ENCODE measurements at places on chromosomes 4 and X. TPM values are rescaled to one million over a fixed set of nuclear protein-coding genes. Genes with fewer than 3 reads are reported as not detected.
A peak's percentile ranks its signal among the peaks of the same experiment; 100 is the strongest.

DNA sequence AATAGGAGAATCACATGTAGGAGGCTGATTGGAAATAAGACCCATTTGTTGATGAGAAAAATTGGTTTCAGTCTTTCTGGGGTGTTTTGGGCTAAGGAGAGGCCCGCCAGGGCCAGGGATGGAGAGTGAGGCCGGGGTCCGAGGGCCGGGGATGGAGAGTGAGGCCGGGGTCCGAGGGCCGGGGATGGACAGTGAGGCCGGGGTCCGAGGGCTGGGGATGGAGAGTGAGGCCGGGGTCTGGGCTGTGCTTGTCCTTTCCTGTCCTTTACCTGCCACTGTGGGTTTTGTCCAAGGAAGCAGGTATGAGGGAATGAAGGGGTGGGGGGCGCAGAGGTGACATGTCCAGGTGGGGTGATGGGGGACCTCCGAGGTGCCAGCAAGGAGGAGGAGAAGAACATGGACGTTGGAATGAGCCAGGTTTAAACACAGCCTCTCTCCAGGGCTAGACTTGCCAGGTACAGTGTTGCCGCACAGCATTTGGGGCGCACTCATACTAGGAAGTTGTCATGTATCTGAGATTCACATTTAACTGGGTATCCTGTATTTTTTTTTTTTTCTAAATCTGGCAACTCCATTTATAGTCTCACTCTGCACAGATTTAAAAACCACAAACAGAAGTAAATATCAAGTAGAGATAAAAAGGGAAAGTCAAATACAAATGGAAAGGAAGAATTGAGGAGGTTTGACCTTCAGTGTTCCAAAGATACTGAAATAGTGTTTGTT lies 8.8 kb downstream of the RGS12 start:
- DNase-seq, result no peak

DNA sequence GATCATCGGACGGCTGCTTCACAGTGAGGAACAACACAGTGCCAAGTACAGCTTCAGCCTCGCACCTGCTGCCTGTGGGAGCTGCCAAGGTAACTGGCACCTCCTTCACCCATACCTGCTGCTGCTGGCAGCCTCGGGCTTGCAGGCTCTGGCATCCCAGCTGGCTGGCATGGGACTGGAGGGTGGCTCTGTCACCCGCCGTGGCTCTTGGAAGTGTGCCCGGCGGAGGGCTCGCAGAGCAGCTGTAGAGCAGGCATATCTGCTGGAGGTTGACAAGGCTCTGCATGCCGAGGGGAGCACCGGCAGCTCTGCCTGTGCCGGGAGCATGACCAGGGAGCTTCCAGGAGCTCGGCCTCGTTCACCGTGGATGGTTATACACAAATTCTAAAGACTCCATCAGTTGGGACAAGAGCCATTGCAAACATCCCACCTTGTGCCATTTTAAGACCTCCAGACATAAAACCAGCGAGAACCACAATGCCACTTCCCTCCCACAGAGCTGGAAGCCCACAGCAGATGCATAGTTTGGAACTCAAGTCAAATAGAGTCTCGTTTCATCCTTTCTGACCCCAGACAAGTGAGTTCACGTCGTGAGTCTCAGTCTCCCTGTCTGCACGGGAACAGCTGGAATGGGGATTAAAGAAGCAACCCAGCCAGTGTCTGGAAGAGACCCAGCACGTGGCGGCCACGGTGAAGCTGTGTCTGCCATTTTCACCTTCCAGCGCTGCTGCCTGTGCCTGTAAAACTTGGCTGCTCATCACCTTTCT lies 84.3 kb upstream of the PSAPL1 start:
- DNase-seq, result no peak

DNA sequence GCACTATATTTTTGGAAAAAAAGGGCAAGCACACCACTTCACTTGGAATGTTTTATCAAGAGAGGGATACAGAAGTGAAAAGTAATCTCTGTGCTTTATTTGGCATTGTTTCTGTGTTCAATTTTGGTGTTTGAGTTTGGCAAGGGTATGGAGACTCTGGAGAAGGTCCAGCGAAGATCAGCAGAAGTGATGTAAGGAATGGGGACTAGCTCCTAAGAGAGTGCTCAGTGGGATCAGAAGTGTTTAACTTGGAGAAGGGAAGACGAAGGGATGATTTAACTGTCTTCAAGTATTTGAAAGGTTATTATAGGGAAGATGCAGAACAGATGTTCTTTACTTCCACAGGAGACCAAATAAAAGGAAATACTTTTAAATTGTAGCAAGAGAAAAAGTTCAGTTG lies 74.3 kb downstream of the CFAP299 start:
- no peak for DNase-seq

GRCh38 chrX:153442463-153442862 lies 3.4 kb downstream of the TREX2 start:
- no peak for DNase-seq

DNA sequence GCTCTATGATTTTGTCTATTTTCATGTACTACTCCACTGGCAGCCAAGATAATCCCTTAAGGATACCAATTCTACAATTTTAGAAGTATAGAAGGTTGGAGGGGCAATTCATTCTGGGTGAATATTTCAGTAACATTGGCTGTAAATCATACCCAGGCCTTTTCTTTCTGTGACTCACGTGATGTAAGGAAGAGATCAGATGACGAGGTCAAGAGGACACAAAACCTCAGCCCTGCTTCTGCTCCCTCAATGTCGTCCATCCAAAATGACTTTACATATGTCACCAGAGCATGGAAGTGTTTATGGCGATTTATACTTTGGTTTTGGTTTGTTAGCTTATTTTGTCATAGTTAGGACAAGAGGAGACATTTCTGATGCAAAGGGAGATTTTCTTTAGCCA lies 70.7 kb upstream of the SLC4A4 start:
- no peak for DNase-seq

- DNase-seq, result peak; percentile 31
These were observed 2.6 kb downstream of the SLC25A31 start for GRCh38 chr4:127732623-127733328.

DNA sequence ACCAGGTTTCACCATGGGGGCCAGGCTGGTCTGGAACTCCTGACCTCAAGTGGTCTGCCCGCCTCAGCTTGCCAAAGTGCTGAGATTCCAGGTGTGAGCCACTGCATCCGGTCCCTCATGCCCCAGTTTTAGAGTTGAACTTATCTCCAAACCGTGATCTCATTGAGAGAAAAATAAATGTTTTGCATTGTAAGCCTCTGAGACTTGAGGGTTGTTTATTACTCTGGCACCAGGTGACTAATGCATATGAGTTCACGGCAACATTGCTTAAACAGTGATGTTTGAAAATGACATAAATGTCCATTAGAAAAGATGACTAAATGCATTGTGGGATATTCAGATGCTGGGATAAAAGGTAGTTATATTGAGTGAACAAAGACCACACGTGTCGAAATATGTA lies 22.9 kb upstream of the FAT1 start:
- no peak for DNase-seq

- DNase-seq, result no peak
These were observed 359.2 kb downstream of the CCSER1 start for GRCh38 chr4:90486346-90486745.

DNA sequence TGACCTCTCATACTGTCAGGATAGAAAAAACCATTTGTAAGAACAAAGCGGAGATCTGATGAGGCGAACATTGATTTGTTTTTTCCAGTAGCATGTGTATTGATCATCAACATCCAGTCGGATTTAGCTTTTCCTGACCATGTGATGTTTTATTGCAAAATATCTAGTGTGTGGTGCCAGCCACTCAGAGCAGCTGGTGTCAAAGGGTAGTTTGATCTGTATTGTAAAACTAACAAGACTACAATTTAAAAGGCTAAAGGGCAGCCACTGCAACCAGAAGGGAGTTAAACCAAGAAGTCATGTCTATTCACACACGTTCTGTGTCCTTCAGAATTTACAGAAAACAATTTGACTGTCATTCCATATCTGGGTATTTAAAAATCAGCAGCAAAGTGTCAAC lies 719.0 kb upstream of the FRG1 start:
- DNase-seq, result no peak

DNA sequence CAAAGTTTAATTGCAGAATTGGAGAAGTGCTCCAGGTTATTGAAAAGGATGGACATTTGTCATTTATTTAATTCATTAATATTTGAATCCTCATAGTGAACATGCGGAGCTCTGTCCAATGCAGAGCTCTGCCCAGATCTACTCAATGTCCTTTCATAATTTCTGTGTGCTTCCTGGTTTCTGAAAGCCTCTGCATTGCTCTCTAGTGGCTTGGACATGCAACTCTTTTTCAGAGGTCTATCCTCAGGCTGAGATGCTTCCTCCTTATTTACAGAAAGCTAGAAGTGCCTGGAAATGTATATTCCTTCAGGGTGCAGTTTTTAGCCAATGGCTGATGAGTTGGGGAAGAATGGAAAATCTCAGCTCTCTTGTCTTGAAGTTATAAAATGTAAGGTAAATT lies 786.1 kb upstream of the AADAT start:
- DNase-seq, result no peak

DNA sequence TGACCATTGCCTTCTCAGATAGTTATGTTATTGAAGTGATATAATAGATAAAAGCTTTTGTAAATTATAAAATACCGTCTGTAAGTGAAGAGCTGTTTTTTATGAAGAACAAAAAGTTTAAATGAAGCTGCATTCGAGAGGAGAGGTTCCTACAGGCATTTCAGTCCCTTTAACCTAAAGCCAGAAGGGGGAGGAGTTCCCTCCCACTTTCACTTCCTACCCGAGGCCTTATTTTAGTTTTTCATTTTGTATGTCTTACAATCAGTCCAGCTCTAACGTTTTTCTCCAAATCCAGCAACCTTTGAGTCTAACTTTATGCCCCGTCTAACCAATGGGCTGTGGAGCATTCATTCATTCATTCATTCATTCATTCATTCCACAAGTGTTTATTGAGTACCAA lies 16.5 kb upstream of the SOX3 start:
- DNase-seq, result no peak

- no peak for DNase-seq
These were observed 1.6 kb upstream of the SFRP2 start for GRCh38 chr4:153790500-153790865.

DNA sequence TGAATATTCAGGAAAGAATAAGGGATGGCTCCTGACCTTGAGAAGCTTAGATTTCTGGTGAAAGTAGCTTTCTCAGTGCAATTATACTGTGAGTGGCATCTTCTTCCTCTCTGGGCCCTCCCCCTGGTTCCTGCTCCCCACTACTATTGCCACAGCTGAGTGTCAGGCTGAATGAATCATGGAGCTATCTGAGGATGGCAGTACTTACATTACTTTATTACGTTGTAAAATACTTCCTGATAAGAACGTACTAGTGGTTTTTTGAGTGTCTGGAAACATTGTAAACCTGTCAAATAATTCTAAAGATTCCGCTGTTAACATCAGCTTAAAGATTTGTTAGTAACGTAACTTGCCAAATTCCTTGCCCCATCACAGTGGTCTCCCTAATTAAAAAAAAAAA lies 36.2 kb downstream of the ARHGAP10 start:
- no peak for DNase-seq

DNA sequence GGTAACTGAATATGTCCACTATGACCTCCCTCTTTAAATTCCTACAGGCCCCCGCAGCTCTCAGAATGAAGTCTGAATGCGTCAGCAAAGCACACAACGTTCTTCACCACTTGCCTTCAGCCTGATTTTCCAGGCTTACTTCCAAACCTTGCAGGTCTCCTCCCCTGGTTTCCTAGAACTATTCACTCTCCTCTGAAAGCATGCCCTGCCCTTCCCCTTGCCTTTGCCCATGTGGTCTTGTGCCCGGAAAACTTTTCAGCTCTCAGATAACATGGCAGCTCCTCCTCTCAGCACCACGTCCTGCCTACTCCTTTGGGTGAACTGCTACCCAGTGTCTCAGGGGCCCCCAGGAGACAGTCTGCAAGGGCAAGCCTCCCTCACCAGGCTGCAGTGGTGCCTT lies 268.5 kb upstream of the LDB2 start:
- DNase-seq, result no peak

- DNase-seq, result no peak
These were observed 25.0 kb downstream of the CCNQ start for GRCh38 chrX:153573984-153574383.

DNA sequence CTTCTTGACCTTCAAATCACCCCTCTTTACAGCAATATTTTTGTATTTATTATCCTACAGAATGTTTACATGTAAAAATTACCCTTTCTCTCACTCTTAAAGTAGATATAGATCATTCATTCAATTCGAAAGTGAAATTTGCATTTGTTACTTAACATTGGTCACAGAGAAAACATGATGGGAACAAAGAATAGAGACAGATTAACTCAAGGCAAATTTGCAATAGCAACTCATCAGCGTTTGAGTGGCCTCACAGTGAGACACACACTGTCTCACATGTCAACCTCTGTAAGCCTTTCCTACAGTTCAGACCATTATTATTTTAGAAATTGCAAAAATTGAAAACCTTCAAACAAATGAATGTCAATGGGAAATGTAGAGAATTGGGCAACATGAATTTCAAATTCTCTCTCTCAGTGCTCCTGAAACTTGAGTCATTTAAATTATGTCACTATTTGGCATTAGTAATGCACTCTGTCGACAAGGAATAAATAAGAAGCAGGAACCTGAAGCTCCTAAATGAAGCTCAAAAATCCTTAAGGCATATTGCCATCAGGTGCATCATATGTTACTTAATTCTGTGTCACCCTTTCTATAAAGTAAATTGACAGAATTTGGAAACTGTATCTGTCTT lies 148.3 kb upstream of the ANXA10 start:
- no peak for DNase-seq

GRCh38 chr4:88318751-88319350 lies 34.5 kb upstream of the PPM1K start:
- no peak for DNase-seq

DNA sequence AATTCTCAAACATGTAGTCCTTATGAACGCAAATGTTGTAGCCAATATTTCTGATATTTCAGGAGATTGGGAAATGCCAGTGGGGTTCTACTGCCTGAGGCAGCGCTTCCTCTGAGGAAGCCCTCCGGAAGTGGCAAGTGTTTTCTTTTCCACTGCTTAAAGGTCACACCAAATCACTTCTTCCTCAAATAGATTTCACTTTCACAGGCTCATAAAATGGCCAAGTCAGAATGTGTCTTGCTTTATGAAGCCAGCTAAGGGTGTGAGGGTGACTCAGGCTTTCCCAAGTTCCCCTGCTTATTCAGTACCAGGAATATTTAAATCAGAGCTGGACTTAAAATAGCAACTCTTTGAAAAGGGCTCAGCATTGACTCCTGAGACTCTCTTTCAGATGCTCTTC lies 514.2 kb upstream of the DIPK2B start:
- DNase-seq, result no peak

GRCh38 chr4:42235304-42236021 lies 83.0 kb upstream of the BEND4 start:
- no peak for DNase-seq

- DNase-seq, result no peak
These were observed 307.5 kb upstream of the SLIT2 start for GRCh38 chr4:19944251-19944650.

TMEM156 gene
- total RNA-seq, result 9.6 TPM

MBNL3 gene
- 2.1 TPM for total RNA-seq

RNF150 gene
- total RNA-seq, result 0.93 TPM

HADH gene
- 15.5 TPM for total RNA-seq

GC gene
- not detected for total RNA-seq

MAP7D3 gene
- total RNA-seq, result 29.6 TPM

MAOA gene
- 11.8 TPM for total RNA-seq
